ENCODE measurements at places on chromosomes 7 and 10.

GRCh38 chr7:130822642-130823041, 88.6 kb upstream of the KLF14 start:
- peak; percentile 60 for DNase-seq

- DNase-seq, result no peak
Observed at GRCh38 chr10:62561151-62561550, 187.0 kb downstream of the ZNF365 start.

GRCh38 chr7:157265051-157265450, 71.8 kb upstream of the DNAJB6 start:
- DNase-seq, result no peak

DNA sequence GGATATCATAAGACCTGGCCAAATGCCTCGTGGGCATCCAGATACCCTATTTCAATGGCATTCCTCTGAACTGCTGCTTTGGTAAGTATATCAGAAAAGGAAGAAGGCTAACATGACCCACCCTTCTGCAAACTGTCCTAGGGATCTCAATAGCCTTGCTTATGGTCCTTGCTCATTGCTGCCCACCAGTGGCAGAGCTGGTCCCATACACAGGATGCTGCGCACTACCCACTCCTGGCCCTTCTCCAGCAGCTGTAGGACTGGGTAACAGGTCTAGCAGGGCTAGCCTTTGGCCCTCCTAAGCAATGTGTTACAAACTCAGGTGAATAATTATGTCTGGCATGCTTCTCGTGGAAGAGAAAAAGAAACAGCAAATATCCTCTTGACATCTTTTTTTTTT, 72.5 kb downstream of the C10orf90 start:
- DNase-seq, result peak; percentile 26

DNA sequence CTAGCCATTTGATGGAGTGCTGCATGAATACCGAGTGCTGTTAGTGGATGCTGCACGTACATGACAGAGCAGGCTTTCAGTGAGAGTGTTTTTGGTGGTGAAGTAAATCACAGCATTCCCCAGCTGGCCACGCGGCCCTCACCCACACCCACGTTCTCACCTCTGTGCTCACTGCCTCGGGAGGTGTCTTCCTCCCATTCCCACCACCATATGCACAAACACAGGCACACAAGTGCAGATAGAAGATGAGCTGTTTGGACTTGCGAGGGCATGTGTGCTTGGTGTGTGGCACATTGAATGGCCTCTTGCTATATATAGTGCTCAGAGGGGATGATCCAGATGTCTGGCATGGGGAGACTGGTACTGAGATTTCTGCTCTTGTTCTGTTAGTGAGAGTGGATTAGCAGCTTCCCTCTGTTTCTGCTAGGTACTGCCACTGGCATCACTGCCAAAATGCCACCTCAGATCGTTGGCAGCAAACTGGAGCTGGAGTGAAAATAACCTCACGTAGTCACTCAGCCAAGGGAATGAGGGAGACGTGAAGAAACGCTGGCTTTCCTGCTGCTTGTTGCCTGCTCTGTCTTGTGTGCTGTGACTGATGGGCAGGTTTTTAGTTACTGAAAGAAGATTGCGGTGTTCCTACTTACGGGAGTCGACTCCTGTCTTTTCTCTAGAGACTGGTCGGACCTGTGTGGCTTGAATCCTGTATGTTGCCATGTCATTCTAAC, 19.1 kb downstream of the DNAJB6 start:
- peak; percentile 83 for DNase-seq

DNA sequence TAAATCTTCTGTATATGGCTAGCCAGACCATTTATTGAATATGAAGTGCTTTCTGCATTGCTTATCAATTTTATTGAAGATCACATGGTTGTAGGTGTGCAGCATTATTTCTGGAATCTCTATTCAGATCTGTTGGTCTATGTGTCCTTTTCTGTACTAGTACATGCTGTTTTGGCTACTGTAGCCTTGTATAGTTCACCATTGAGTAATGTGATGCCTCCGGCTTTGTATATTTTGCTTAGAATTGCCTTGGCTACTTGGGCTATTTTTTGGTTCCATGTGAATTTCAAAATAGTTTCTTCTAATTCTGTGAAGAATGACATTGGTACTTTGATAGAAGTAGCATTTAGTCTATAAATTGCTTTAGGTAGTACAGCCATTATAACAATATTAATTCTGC, 1187.2 kb downstream of the XPNPEP1 start:
- DNase-seq, result no peak

DNA sequence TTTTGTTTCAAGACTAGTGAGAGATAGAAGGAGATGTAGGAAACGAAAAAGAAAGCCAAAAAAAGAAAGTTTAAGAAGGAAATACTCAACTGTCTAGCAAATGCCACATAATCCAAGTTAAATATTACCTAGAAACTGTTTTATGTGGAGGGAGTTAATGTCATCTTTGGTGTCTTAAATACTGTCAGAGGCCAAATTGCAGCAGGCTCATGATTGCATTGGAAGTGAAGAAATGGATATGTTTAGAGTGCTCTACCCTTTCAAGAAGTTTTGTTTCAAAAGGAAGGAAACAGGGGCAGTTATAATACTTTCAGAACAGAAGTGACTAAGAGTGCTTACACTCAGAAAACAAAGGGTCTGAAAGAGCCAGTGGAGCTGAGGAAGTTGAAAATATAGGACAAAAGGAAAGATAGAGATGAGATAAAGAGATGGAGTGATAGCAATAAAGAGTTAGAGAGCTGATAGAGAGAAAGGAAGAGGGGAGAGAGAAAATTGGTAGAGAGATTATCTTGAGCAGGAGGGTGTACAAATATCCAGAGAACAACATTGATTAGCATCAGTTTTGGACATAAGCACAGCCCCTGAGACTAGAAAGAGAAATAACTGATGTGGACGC, 28.0 kb upstream of the GNAI1 start:
- no peak for DNase-seq

- no peak for DNase-seq
Observed at GRCh38 chr7:52547308-52547910, 488.0 kb upstream of the POM121L12 start.

GRCh38 chr7:132601783-132602182, 25.5 kb upstream of the PLXNA4 start:
- no peak for DNase-seq

- DNase-seq, result no peak
Observed at GRCh38 chr10:12501841-12502525, 152.6 kb downstream of the CAMK1D start.

- DNase-seq, result no peak
Observed at GRCh38 chr10:21406595-21407193, 118.8 kb downstream of the SKIDA1 start.

- no peak for DNase-seq
Observed at GRCh38 chr7:24191362-24191761, 92.6 kb upstream of the NPY start.

DNA sequence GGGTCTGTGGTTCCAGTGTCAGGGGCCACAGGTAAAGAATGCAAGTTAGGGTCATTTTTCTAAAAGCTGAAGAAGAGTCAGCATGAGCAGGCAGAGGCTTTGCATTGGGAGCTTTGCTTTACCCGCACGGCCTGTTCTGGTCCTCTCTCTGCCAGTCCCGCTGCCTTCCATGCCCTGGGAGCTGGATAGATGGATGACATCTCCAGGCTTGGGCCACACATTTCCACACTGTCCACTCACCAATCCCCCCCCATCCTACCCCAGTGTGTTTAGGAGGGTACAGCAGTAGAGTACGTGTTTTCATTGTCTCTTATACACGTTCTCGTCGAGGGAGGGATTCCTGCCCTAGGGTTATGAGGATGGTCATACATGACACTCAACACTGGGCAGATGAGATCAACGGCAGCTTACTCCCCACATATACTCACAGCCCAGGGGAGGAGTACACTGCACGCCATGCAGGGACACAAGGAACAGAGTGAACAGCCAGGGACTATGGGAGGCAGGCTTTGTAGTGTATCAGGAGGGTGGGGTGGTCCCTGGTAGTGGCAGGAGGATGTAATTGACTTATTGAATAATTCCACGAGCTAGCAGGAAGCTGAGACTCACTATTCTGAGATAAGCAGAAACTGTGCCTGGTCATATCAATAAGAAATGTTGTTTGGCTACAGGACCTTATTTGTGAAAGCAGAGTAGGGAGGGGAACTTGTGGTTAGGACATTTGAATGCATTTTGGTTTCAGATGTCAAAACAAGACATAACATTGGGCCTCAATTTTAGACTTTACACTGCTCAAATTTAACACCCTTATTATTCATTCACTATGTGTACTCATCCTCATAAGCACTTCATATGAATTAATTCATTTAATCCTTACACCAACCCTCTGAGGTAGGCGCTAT, 36.6 kb downstream of the PLPP4 start:
- no peak for DNase-seq
